ENCODE measurements at places on chromosomes 7 and 10.

DNA sequence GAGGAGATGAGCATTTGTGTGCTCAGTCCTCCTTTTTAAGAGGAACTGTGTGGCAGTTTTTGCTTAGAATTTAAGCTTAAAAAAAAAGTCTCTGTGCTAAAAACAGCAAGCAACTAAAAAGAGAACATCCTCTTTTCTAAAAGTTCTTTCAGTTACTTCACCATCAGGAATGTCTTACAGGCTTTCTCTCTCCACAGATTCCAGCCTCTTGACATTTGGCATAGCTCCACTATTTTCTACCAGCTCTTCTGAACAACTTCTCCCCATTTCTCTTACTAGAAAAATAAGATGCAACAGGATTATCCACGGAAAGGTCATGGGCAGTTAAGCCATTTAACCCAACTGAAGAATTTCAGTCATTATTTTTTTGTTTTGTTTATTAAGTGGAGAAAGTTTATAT is 13.2 kb downstream of the PCLO start:
- no peak for DNase-seq

GRCh38 chr7:108046952-108047506 is 44.1 kb upstream of the LAMB1 start:
- DNase-seq: no peak

- DNase-seq: no peak
Observed at GRCh38 chr7:43112459-43112940, at the start of gene HECW1. HECW1 (plus strand) TSS chr7:43112647; CDS start chr7:43243906, 131,259 bp downstream.

DNA sequence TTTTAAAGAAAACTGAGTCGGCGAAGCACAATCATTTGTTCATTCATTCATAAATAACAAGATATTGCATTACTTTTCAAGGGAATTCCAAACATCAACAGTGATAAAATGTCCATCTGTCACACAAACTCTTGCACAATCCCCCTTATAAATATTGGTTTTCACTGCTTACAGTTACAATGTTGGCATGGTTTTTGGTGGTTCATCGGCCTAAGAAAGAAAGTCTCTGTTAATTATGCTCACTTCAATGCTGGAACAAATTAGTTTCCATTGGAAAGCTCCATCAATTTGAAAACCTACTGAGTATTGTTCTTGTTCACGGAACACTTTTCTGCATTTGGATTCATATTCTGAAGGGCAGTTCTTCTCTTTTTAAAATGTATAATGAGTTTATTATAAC is 188.5 kb downstream of the JAZF1 start:
- no peak for DNase-seq

- no peak for DNase-seq
Observed at GRCh38 chr10:104580321-104580720, 60.8 kb upstream of the SORCS3 start.

DNA sequence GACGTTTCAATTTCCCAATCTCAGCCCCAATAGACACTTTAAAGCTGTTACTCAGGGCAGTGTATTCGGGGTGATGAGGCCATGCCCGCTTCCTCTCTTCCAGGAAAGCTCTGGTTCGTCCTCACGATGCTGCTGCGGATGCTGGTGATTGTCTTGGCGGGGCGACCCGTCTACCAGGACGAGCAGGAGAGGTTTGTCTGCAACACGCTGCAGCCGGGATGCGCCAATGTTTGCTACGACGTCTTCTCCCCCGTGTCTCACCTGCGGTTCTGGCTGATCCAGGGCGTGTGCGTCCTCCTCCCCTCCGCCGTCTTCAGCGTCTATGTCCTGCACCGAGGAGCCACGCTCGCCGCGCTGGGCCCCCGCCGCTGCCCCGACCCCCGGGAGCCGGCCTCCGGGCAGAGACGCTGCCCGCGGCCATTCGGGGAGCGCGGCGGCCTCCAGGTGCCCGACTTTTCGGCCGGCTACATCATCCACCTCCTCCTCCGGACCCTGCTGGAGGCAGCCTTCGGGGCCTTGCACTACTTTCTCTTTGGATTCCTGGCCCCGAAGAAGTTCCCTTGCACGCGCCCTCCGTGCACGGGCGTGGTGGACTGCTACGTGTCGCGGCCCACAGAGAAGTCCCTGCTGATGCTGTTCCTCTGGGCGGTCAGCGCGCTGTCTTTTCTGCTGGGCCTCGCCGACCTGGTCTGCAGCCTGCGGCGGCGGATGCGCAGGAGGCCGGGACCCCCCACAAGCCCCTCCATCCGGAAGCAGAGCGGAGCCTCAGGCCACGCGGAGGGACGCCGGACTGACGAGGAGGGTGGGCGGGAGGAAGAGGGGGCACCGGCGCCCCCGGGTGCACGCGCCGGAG is 2.6 kb downstream of the GJD4 start:
- DNase-seq: no peak

DNA sequence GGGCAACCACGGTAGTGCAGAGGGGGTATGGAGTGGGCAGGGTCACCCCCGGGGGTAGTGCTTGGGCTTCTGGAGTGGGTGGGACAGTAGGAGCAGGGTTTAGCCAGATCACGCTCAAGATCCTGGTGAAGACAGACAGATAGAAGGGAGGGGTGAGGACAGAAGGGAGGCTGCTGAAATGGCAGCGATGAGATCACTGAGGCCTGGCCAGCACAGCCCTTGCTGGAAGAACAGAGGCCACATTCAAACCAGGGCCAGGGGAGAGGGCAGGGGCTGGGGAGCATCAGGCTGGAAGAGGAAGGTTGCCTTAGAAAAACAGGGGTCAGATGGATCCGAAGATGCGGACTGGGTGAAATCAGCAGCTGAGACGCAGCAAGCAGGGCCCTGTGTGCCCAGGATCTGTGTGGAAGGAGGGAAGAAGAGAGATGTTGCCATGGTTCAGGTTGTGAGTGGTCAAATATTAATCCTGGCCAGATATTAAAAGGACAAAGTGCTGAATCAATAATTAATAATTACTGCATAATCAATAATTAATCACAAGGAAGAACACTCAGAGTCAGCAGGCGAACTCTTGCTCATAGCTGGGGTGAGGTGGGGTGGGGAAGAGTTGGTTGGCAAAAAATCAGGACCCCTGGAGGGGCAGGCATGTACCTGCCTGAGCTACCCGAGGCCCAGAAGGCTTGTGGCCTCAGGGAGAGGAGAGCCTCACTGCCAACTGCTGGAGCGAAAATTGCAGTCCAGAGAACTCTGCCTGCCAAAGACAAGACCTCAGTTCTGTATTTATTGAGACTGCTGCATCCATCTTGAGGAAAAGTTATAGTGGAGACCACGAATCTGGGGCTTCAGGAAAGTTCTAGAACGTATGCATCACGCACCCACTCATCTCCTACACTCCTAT is 105.7 kb downstream of the GRB10 start:
- DNase-seq: no peak

DNA sequence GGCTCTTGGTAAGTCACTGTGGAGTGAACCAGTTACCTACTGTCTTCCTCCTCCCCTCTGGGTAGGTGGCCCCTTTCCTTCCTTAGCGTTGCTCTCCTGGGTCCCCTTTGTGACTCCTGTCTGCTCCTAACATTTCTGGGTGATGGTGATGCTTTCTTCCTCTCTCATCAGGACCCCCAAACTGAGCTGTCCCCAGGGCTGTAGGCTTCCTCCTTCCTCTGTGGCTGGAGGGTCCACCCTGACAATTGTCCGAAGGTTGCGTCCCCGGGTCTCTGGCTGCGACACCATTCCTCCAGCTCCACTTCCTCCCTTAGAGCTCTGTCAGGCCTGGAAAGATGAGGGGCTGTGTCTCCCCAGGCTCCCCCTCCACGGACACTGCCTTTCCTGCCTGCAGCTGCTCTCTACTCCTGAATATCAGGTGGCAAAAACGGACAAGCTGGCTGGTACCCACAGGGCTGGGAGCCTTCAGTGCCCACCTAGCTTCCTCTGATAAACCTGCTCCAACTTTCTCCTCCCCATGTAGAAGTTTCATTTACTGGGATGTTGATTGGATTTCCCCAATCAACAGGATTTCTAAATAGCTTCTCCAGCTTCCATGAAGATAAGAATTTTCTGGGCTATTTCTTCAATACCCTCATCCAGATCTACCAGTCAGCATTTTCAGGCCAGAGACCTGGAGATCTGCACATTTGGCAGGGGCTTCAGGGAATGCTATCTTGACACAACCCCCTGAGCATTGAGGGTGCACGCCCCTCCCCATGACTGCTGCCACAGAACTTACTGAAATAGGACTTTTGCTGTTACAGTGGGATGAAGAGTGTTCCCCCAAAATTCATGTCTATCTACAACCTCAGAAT is 506.5 kb downstream of the TCERG1L start:
- no peak for DNase-seq

DNA sequence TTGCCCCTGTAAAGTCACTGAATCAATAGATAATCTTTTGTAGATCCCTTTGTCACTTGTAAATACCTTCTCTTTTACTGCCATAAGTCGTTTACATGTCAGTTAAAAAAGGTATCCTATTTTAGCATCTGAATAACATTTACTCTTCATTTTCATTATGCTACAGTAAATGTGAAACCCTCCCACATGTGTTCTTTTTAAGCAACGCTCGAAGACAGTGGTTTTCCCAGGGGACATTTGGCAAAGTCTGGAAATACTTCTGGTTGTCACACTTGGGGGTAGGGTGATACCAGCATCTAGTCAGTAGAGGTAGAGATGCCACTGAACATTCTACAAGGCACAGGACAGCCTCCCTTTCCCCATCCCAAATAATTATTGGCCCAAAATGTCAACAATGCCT is 23.7 kb downstream of the ATAD1 start:
- DNase-seq: no peak

GRCh38 chr7:64758151-64758550 is 36.1 kb upstream of the ZNF138 start:
- DNase-seq: no peak

- no peak for DNase-seq
Observed at GRCh38 chr7:101952355-101953247, 135.2 kb downstream of the CUX1 start.

Measured in CD4-positive, alpha-beta T cell treated with Interferon alpha-2 for 1 hour (primary cell).